Astrocyte of the hippocampus (primary cell): ENCODE measurements at places on chromosomes 7 and 10.

- DNase-seq, result no peak
Measured at GRCh38 chr7:80821771-80822319, 97.0 kb downstream of the SEMA3C start.

DNA sequence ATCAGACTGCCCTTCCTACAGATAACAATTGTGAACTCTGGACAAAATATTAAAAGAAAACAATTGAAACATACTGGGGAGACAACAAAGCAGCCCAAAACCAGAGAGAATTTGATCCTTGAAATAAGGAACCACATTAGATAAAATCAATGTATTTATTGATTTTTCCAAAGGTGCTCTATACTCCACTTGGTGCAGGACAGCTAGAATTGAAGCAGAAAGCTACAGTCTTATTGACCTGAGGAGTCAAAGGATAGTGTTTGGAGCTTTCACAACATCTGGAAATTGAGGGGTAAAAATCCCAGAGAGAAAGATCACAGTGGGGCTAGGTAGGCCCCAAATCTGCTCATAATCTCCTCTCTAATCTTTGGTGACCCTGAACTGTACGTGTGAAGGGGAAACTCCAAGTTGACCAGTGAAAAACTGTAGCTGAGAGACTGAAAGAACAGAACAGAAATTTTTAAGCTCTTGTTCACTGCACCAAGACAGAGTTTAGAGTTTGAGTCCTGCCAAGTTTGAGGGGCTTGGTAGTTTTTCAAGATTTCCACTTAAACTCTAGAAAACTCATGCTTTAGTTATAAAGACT is 70.2 kb downstream of the SAMD9 start:
- no peak for DNase-seq

DNA sequence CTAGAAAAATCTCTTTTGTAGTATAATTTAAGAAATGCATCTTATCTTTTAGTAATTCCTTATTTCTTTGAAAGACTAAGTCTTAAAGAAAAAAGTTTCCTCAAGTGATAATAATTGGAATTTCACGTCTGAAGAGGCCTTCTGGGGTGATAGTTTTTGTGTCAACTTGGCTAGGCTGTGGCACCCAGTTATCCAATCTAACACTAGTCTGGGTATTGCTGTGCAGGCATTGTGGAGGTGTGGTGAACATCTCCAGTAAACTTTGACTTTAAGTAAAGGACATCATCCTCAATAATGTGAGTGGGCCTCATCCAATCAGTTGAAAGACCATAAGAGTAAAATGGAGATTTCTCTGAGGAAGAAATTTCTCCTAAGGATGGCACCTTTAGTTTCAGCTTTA is 2.3 kb upstream of the TUBAL3 start:
- no peak for DNase-seq

DNA sequence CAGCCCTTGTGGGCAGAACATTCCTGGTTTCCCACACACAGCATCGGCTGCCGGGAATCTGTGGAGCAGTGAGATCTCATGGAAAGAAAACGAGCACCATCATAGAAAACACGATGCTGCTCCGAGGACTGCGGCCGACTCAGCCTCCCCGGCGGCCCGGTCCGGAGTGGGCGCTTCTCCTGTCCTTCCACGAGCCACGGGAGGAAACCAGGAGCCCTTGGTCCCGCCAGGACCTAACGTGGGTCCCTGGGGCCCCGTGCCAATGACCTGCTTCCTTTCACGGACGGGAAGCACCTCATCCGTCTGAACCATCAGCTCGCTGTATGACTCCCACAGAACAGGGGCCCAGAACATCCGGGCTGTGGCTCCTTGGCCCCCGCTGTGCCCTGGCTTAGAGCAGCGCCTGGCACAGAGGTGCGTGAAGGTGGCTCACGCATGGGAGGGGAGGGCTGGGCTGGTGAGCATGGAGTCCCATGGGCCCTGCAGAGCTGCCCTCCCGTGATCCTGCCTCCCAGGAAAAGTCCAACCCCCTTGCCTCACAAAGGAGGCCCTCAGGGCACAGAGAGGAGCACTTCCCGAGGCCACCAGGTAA is 280.5 kb downstream of the MAD1L1 start:
- no peak for DNase-seq

DNA sequence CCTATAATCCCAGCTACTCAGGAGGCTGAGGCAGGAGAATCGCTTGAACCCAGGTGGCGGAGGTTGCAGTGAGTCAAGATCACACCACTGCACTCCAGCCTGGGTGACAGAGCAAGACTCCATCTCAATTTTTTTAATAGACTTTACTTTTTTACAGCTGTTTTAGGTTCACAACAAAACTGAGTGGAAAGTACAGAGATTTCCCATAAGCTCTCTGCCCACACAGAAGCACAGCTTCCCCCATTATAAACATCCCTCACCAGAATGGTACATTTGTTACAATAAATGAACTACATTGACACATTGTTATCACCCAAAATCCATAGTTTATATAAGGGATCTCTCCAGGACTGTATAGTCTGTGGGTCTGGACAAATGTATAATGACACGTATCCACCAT is 14.6 kb upstream of the PRRT4 start:
- no peak for DNase-seq

DNA sequence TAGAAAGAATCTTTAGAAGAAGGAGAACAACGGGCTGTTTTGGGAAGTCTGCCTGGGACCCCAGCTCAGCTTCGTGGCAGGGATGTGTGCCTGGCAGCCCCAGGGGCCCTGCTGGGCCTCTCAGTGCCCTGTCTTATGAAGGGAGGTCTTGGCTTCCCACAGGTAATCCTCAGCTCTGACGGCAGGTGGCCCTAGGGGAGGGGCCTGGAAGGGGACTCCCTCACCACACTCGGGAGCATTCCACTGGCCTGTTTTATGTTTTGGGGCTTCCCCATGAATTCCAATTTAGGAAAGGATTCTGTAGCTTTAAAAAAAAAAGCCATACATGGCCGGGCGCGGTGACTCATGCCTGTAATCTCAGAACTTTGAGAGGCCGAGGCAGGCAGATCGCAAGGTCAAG is 3.0 kb upstream of the DMBT1 start:
- no peak for DNase-seq

DNA sequence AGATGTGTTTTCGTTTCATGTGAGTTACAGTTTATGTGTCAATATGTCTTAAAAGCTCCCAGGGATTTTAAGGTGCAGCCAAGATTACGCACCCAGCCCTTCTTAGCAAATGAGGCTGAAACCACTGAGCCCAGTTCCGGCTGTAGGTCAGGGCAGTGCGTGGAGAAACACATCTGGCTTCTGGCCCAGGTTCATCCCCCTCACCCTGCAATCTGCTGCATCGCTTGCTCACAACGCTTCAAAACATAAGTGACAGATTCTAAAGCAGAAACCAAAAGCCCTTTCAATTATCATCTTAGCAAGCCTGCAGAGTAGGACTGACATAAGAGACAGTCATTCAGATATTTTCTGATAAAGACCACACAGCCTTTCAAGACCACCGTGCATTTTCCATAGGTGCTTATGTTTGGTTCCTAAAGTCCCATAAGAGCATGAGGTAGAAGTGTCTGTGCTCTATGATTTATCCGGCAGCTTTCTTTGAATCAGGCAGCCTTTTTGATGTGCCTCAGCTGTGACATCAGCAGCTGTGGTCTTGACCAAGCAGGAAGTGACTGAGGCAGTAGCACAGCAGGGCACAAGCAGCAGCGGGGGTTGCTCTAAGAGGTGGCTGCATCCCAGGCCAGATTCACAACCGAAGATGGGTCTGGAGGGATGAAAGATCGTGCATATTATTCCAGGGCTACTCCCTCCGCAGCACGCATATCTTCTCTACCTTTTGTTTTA is 72.1 kb upstream of the LYZL2 start:
- peak; percentile 68 for DNase-seq

GRCh38 chr7:1580422-1581030 is 10.7 kb upstream of the PSMG3 start:
- no peak for DNase-seq

DNA sequence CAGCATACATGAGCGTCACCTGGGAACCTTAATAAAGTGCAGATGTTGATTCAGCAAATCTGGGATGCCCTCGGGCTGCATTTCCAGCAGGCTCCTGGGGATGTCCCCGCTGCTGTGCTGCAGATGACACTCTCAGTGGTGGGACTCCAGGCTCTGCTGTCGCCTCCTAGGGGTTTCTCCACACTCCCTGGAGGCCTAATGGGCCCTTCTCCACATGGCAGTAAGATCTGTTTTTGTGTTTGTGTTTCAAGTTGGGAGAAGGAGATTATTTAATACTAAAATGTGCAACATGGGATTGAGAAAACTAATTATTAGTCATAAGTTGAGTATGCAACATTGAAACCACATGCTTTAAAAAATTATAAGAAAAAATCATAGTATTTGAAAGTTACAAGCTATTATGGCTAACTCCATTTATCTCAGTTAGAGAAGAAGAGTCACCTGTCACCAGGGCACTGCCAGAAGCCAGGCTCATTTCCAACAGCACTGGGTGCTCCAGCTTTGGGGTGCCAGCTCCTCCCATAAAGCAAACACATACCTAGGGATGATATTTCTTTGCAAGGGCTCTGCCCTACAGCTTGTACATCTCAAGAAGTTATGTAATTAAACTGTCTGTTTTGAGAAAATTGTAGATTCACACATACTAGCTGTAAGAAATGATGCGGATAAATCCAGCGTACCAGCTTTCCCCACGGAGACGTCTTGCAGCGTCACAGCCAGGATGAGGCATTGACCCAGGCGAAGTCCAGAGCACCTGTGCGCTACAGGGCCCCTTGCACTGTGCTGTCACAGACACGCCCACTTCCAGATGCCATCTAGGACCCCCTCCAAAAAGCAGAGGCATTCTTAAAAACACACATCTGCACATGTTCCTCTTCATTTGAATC is 106.4 kb downstream of the EGFR start:
- no peak for DNase-seq

DNA sequence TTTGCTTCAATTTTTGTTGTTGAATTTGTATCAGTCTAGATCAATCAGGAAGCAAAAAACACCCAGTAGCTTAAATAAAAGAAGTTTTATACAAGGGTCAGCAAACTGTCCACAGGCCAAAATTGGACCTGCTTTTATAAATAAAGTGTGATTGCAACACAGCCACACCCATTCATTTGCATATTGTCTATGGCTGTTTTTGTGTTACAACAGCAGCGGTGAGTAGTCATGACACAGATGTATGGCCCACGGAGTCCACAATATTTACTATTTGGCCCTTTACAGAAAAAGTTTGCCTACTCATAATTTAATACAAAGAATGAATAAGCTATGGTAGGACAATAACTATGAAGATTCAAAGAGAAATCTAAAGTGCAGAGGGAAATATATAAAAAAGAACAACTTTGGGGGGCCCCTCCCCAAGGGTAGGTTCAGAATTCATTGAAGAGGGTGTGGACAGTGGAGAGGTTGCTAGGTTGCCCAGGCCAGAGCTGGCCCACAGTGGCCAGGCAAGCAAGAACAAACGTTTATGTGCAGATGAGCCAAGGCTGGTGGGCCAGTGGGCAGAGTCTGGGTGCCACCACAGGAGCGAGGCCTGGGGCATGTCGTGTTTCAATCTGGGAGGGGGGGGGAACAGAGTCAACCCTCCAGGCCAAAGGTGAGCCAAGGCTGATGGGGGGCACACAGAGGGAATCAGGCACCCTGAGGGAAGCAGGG is 47.0 kb upstream of the AMPH start:
- no peak for DNase-seq

GRCh38 chr10:128029290-128029651 is 97.0 kb downstream of the MKI67 start:
- no peak for DNase-seq

DNA sequence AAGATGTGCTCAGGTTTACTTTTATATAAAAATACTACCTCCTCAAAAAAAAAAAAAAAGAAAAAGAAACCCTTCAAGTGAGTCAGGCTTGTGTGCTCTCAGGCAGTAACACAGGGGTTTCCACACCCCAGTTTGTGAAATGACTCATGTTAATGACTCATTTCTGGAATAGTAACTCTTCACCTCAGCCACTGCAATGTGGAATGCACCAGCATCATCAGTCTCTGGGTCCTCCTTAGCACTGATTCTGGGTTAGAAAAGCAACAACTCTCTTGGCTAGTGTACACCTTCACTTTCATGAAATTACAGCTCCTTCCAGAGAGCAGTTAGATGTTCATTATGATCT is 110.6 kb downstream of the EMX2 start:
- DNase-seq, result peak; percentile 95

DNA sequence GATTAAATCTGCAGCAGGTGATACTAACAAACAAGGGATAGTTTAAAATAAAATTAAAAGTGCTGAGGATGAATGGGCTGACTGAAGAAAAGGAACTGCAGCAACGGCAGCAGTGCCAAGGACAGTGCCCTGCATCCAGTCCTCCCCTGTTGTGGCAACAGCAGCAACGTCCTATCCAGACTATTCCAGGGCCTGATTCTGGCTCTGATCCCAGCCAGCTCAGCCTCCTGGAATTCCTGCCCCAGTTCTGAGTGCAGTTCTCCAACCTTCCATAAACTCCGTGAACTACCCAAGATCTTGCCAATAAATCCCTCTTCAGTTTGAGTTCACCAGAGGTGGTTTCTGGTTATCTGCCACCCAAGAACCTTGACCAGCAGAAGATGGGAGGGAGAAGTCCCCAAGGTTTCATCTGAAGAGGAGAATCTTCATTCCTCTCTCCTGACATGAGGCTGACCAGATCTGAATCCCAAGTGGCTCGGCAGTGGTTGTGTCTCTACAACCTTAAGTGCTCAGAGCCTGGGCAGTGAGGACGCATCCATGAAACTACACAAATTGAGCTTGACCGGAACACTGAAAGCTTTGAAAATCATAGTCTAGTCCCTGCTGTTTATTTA is 115.8 kb downstream of the SORBS1 start:
- peak; percentile 92 for DNase-seq

GRCh38 chr7:43021431-43021830 is 89.3 kb downstream of the MRPL32 start:
- DNase-seq, result peak; percentile 34

GRCh38 chr10:2145491-2145890 is 408.2 kb upstream of the ADARB2 start:
- no peak for DNase-seq

- no peak for DNase-seq
Measured at GRCh38 chr10:92080244-92080643, 156.7 kb downstream of the BTAF1 start.

DNA sequence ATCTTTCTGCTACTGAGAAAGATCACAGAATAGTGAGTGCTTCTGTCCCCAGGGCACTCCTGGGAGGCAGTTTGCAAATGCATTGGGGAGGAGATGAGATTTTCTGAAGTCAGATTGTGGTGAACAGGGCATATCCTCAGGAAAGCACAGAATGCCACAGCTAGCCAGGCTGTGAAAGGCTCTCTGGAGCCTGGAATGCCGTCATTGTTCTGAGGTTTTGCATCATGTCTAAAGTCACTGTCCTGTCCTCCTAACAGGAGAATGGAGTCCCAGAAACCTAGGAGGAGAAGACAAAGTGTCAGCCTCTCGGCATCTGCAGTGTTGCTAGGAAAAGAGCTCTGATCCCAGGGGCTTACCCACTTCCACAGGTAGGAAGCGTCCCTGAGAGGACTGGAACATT is 69.2 kb upstream of the IGFBP3 start:
- DNase-seq, result no peak
